Heart right ventricle (tissue), 16 donors: ENCODE measurements at places on chromosomes 2 and 18. TPM values are rescaled to one million over a fixed set of nuclear protein-coding genes. Genes with fewer than 3 reads are reported as not detected.

Gene SPP2
- not detected for polyA plus RNA-seq

Gene FABP1
- polyA plus RNA-seq = 1.1 TPM

Gene CCDC102B
- 2.8 TPM for polyA plus RNA-seq

Gene ADGRF3
- 0.03 TPM for polyA plus RNA-seq

Gene RUFY4
- not detected for polyA plus RNA-seq

Gene COL4A4
- polyA plus RNA-seq = 3.9 TPM

Gene KYNU
- polyA plus RNA-seq = 0.07 TPM

Gene ELOA2
- not detected for polyA plus RNA-seq

Gene CPLX4
- polyA plus RNA-seq = not detected

Gene PTH2R
- polyA plus RNA-seq = not detected

Gene REG1A
- polyA plus RNA-seq = 1.3 TPM

Gene DLGAP1
- 0.07 TPM for polyA plus RNA-seq

Gene PRSS56
- polyA plus RNA-seq = not detected

Gene ALPP
- not detected for polyA plus RNA-seq

Gene DYTN
- polyA plus RNA-seq = not detected

Gene NT5C1B
- polyA plus RNA-seq = not detected

Gene TSN
- polyA plus RNA-seq = 15.3 TPM

Gene GAREM2
- polyA plus RNA-seq = 0.59 TPM

Gene REG3G
- polyA plus RNA-seq = 0.06 TPM

Gene CCDC74B
- polyA plus RNA-seq = 0.86 TPM

Gene EGR4
- not detected for polyA plus RNA-seq

Gene NEB
- 0.33 TPM for polyA plus RNA-seq

Gene HDLBP
- 206 TPM for polyA plus RNA-seq

Gene FBLN7
- polyA plus RNA-seq = 0.22 TPM

Gene ASAP2
- polyA plus RNA-seq = 17.3 TPM

Gene CACNB4
- 0.29 TPM for polyA plus RNA-seq

Gene AFTPH
- 7.9 TPM for polyA plus RNA-seq

Gene DNAJC5G
- 0.19 TPM for polyA plus RNA-seq

Gene CFC1
- 0.23 TPM for polyA plus RNA-seq

Gene OR6B3
- polyA plus RNA-seq = not detected

Gene ABCG5
- polyA plus RNA-seq = not detected

Gene TNFAIP6
- 2.6 TPM for polyA plus RNA-seq

Gene CDK15
- 0.10 TPM for polyA plus RNA-seq

Gene COL5A2
- 15.4 TPM for polyA plus RNA-seq

Gene SULT1C4
- 1.9 TPM for polyA plus RNA-seq

Gene CXCR1
- not detected for polyA plus RNA-seq

Gene TGOLN2
- polyA plus RNA-seq = 23.0 TPM

Gene AQP12B
- polyA plus RNA-seq = not detected

Gene GALNT3
- 1.1 TPM for polyA plus RNA-seq

Gene XRCC5
- 35.6 TPM for polyA plus RNA-seq

Gene NOL4
- 0.03 TPM for polyA plus RNA-seq

Gene LOXHD1
- 0.51 TPM for polyA plus RNA-seq

Gene KCNE4
- 2.4 TPM for polyA plus RNA-seq

Gene DDX1
- polyA plus RNA-seq = 90.3 TPM

Gene PDE1A
- polyA plus RNA-seq = 4.9 TPM
